Stimulated activated CD4-positive, alpha-beta T cell treated with anti-CD3 and anti-CD28 coated beads, Interleukin-2, amount 100 ng/mL, for 4 hours (primary cell): ENCODE measurements at places on chromosomes 1 and 21.

- no peak for DNase-seq
Observed at GRCh38 chr1:64136296-64136695, 67.1 kb upstream of the UBE2U start.

DNA sequence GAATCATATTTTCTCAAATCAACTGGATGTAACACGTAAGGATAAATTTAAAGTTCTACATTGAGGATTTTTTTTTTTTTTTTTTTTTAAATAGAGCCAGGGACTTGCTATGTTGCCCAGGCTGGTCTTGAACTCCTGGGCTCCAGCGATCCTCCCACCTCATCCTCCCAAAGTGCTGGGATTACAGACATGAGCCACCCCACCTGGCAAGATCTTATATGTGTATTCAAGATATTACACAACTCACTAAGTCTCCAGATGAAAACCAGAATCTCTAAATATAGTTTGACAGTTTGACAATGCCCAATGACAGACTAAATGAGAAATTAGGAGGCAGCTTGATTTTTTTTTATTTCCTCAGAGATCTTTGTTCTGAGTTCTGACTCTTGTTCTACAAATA, 6.8 kb downstream of the YY1AP1 start:
- no peak for DNase-seq

- no peak for DNase-seq
Observed at GRCh38 chr1:151043163-151043562, 4.4 kb upstream of the C1orf56 start.

DNA sequence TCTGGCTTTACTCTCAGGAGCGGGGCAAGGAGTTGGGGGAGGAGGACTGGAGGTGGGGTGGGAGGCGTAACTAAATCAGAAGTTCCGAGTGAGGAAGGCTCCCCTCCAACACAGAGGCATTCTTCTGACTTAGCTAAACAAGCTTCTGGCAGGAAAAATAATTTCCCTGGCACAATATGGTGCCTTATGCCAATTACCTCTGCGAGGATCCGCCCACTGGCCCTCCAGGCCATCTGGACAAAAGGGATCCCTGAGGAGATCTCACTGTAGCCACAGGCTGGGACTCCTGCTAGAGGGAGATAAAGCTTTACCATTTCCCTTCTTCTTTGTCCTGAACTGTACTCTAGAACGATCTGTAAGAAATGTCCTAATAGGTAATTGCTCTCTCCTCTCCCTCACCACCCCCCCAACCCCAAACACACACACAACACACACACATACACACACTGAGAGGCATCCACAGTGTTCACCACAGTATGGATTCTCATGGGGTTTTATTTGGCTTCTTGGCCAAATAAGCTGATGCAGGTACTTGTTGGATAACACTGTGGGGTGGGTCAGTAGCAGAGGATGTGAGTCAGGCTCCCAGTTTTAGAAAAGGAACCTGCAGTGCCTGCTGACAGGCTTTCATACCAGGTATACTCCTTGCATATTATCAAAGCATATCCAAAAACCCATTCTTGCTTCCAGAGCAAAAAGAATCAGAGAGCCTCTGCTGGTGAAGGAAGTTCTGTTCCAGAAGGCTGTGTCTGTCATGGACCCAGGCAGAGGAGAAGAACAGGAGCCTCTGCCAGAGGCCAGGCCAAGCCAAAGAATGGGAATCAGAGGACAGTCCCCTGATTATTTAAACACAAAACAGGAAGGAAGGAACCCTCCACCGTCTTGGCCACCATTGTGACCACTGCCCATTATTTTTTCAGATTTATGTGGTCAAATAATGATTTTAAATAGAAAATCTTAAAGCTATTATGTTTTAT, 169.1 kb downstream of the C1orf21 start:
- no peak for DNase-seq

DNA sequence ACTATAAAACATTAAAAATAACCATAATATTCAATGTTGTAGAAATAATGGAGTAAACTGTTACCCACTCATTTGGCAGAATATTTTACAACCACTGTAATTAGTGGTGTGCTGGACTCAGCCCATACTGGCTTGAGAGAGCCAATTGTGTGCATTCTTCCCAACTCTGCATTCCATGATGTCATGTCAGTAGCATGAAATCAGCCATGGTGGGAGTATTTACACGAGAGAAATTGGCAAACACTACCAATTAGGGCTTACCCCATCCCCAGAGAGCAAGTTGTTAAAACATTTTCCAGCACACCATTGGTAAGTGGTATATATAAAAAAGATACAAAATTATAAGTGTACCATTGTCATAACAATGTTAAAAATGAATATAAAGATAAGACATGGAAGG, 19.1 kb upstream of the QSOX1 start:
- DNase-seq = no peak

DNA sequence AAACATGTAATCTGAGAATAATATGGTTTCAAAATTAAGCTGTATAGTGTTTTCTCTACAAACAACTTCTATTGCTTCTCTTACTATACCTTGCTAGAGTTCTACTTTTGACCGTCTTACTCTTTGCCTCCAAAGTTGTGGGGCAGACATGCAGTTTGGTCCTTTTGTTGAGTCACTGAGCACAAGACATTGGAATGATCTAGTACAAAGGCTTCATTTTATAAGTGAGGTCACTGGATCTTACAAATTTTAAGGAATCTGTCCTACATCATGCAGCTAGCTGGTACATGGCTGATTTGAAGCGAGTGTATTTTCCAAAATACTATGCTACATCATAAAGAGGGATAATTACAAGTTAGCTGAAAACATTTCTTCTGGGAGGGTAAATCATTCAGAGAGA, 28.8 kb downstream of the OR10J1 start:
- no peak for DNase-seq

DNA sequence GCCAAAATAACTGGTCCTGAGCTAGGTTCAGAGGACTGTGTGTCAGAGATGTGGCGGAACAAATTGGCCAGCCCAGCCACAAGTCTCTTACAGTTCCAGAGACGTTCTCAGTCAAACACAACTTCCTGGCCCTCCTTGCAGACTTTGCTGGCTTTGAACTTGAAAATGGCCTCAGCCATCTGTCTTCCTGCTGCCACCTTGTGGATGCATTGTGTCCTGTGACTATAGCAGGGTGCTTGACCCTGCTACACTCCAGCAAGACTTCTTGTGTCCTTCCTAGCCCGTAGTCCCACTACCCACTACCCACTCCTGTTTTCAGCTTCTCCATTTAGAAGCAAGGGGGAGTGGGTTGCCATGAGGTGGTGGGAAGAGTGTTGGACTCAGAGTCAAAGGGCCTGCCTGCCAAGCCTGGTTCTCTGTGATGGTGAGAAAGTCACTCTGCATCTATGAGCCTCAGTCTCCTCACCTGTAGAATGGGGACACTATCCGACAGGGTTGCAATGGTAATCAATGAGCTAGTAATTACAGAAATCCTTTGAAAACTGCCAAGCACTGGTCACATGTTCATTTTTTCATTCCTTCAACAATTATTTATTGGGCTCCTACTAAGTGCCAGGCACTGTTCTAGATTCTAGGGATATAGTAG, 109.9 kb downstream of the IGSF21 start:
- DNase-seq = no peak

GRCh38 chr1:180255536-180256340, 25.7 kb downstream of the LHX4 start:
- no peak for DNase-seq

GRCh38 chr21:30942192-30942591, 60.8 kb upstream of the KRTAP11-1 start:
- DNase-seq = no peak

DNA sequence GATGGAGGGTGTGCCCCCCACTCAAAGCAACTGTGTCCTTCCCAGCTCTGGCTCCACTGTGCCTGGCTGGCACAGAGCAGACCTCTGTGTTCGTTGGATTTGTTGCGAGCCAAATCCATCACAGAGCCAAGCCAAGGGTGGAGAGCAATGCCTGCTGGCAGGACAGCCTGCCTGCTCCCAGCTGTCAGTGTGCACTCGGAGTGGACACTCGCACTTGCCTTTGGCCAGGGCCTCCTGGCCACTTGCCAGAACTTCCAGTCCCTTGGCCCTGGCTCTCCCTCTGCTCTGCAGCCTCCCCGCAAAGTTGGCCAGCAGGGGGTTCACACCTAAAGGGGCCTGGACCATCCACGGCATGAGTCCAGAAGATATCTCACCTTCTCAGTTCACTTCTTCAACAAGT, 16.4 kb downstream of the HEYL start:
- no peak for DNase-seq

GRCh38 chr1:87638636-87639035, 310.0 kb downstream of the LMO4 start:
- no peak for DNase-seq

DNA sequence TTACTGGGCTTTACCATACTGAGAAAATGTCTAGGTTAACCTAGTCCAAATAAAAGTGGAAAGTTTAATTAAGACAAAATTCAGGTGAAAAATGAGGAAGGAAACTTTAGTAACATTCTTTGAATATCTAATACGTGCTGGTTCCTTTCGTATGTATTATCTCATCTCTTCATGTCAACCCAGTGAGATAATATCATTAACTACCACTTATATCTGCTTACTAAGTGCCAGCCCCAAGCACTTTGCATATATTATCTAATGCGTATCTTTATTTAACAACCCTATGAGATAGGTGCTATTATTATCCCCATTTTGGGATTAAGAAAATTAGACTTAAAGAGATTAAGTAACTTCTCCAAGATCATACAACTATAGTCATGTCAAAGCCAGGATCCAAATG, 12.5 kb upstream of the PLPP3 start:
- DNase-seq = no peak

DNA sequence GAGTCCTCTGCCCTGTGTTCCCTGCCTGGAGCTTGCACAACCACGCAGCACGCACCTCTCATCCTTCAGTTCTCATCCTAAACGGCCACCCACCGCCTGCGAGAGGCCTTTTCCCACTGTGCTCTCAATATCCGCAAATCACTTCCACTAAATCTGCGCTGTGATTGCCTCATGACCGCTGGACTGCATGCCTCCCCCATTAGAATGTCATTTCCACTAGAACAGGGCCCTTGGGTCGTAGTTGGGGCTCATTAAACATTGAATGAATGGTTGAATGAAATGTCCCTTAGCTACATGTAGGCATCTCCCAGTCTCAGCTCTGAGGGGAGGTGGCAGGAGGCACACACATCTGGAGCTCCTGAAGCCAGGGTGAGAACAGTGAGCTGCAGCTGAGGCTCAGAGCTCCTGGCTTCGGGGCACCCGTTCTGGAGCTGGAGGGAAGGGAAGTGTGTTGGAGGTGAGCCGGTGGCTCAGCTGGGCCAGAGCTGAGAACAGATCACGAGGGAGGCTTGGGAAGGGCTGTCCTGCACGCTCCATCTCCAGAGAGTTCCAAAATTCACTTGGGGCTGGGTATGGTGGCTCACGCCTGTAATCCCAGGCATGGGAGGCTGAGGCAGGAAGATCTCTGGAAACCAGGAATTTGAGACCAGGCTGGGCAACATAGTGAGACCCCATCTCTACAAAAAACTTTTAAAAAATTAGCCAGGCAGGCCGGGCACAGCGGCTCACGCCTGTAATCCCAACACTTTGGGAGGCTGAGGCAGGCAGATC, 30.4 kb downstream of the TMEM201 start:
- no peak for DNase-seq

DNA sequence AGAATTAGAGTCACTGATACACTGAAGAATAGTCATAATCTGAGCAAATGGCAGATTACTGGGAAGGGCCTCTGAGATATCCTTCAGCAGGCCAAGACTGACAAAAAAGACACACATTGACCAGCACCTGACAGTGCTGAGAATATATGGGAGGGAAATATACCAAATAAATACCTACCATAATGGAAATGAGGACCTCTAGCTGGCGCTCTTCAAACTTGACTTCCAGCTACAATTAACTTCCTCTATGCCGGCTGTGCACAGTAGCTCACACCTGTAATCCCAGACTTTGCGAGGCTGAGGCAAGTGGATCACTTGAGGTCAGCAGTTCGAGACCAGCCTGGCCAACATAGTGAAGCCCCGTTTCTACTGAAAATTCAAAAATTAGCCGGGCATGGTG, 69.5 kb downstream of the NPHS2 start:
- no peak for DNase-seq

DNA sequence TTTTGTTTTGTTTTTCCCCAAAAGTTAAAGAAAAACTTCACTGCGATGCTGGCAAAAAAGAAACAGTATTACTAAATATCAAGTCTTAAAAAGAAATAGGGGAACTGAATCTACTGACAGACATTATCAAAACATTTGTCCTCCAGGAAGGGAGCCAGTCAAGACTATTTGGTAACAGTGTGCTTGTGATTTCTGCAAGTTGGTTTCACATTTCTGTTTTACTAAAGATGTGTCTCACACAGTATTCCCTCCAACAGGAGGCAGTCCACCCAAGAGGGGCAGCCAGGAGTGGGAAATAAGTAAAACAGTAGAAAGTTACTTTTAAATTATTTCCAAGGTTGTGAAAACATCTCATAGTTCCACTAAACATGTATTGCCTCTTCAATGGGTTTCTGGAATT, 74.4 kb upstream of the SDC3 start:
- no peak for DNase-seq

- no peak for DNase-seq
Observed at GRCh38 chr1:68916221-68916902, 419.5 kb upstream of the DEPDC1 start.

DNA sequence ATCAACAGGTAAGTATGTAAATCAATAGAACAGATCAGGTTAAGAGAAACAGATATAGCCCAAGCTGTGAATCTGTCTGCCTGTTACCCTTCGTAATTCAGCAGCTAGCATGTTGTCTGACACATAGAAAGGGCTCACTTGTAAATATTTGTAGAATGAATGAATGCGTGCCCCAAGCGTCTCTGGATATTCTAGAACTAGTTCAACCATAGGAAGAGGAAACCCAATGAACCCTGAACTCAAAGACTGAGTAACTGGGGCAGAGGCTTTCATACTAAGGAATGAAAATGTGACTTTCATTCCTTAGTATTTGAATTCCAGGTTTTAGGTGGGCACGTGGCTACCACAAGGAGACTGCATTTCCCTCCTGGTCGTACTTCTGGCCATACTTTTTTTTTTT, 60.1 kb upstream of the SMYD2 start:
- no peak for DNase-seq

GRCh38 chr1:8926707-8927694, 18.7 kb upstream of the CA6 start:
- no peak for DNase-seq
